Stimulated activated CD4-positive, alpha-beta T cell treated with anti-CD3 and anti-CD28 coated beads, Interleukin-15, amount 100 ng/mL, for 24 hours (primary cell): ENCODE measurements at places on chromosomes 1 and 21.

DNA sequence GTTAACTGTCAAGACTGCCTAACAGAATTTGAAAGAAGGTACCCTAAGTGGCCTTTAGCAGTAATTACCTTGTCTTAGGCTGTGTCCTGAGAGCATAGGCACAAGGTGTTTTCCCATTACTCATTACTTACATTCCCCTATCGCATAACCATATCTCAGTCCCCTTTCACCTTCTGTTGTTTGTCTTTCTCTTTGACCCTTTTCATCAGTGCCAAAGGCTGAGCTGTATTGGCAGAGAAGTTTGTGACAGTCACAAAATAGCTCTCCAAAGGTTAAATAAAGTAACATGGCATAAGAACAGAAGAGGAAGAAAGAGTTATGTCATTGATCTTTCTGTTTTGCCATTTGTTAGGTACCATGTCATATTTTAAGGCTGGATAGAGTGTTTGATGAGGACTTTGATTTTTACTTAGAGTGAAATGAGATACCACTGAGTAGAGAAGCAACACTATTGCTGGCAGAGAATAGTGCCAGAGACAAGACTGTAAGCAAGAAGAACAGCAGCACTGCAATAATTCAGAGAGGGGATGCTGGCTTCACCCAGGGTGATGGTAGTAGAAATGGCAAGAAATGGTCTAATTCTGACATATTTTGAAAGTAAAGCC, 497.8 kb downstream of the TTLL7 start:
- DNase-seq = no peak

DNA sequence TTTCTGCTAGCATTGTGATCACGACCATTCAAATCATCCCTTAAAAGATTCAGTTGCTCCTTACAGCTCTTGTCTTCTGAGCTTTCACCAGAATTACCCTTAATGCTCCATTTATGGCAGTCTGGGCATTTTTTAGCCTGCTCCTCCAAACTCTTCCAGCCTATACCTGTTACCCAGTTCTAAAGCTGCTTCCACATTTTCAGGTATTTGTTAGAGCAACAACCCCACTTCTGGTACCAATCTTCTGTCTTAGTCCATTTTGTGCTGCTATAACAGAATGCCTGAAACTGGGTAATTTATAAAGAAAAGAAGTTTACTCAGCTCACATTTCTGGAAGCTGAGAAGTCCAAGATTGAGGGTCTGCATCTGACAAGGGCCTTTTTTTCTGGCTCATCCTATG, 17.2 kb downstream of the MYBPH start:
- no peak for DNase-seq

GRCh38 chr1:40931601-40932000, 47.9 kb upstream of the CTPS1 start:
- no peak for DNase-seq

- DNase-seq = no peak
Measured at GRCh38 chr1:228958741-228959140, 223.5 kb downstream of the RHOU start.

- DNase-seq = no peak
Measured at GRCh38 chr1:182952677-182953444, at the start of gene SHCBP1L. SHCBP1L (minus strand) TSS chr1:182953166; CDS start chr1:182953133, 33 bp downstream.

GRCh38 chr1:216095400-216095799, 327.8 kb downstream of the USH2A start:
- DNase-seq = no peak

DNA sequence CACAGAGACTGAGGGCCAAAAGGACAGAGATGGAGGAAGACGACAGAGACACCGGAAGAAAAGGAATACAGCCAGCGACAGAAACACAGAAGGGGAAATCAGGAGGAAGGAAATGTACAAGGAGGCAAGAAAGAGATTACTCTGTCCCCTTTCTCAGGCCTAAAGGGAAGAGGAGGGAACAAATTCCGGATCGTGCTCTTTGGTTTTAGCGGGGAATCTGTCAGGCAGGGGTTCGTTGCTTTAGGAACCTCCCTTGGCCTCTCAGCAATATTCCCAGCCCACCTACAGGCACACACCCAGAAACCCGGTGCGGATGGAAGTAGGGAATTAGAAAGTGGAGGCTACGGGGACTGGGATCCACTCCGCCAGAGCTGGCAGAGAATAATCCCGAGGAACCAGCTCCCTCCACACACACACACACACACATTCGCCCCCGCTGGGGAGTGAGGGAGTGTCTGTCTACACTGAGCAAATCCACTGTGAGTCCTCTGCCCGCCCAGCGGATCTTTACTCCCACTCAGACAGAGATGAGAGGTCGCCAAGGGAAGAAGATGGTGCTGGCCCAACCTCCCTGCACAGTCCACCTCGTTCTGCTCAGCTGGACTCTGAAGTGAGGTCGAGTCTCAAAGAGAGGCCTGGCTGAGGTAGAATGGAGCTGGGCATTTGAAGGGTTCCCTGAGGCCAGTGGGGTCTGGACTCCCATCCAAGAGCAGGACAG, 5.7 kb downstream of the TAL1 start:
- no peak for DNase-seq

DNA sequence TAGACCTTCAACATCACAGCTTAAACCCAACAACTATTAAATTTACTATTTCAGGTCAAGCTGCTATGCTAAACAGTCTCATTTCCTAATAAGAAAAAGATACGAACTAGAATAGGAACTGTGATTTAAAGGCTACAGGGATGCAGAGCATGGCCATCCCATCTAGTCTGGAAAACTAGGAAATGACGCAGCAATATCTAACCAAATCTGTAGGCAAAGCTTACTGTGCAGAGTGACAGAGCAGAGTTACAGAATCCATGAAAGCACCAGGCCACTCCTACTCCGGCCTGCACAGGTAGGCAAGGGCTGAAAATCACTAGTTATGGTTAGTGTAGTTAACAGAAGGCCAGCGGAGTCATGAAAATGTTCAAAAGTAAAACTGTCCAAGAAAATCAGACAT, 2.1 kb downstream of the HLCS start:
- no peak for DNase-seq

DNA sequence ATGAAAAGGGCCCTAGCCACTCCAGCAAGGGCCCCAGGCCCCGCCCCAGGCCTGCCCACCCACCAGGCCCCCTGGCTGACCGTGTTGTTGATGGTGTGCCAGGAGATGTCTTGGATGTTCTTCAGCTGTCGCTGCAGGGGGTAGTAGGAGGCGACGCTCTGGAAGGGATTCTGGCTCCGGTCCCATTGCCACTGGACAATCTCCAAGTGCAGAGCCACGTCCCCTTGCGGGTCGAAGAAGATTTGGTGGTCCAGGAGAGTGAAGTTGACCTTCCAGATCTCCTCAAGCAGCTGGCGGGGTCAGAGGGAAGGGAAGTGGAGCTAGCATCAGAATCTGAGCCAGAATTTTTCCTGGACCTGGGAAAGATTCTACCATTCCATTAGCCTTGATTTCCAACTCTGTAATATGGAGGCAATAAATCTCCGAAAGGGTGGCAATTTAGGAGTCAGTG, 10.2 kb downstream of the TAS1R2 start:
- DNase-seq = no peak

DNA sequence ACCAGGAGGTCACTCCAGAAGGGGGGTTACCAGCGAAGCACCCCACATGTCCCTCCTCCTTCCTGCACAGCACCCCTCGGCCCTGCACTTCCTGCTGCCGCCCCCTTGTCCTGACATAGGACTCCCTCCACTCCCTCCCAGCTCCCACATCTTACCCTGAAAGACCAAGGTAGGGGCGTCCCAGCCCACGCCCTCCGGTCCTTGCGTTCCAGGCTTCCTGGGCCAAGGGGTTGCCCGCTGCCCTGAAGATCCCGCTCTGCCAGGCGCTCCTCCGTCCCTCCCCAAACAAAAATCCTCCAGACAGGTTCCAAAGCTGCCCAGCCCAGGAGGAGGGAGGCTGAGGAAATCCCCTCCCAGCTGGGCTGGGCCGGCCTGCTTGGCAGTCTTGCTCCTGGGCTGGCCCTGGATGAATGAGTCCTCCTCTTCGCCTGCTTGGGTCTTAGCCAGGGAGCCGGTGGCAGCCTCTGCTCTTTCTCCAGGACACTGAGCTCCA, at the start of gene RHBDL2:
Gene RHBDL2 (minus strand): TSS at position 304 of the 493 bp plus-strand sequence. CDS start 22,618 bp downstream, outside the sequence.
- DNase-seq = no peak

GRCh38 chr1:9151328-9151860, 22.5 kb upstream of the GPR157 start:
- no peak for DNase-seq

DNA sequence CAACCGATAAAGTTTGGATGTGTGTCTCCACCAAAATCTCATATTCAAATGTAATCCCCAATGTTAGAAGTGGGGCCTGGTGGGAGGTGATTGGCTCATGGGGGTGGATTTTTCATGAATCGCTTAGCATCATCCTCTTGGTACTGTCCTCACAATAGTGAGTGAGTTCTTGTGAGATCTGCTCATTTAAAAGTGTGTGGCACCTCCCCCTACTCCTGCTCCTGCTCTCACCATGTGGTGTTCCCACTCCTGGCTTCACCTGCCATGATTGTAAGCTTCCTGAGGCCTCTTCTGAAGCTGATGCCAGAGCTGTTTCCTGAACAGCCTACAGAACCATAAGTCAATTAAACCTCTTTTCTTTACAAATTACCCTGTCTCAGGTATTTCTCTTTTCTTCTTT, 28.2 kb upstream of the PRDX6 start:
- no peak for DNase-seq

- DNase-seq = no peak
Measured at GRCh38 chr1:67537667-67538018, 107.4 kb upstream of the SERBP1 start.

DNA sequence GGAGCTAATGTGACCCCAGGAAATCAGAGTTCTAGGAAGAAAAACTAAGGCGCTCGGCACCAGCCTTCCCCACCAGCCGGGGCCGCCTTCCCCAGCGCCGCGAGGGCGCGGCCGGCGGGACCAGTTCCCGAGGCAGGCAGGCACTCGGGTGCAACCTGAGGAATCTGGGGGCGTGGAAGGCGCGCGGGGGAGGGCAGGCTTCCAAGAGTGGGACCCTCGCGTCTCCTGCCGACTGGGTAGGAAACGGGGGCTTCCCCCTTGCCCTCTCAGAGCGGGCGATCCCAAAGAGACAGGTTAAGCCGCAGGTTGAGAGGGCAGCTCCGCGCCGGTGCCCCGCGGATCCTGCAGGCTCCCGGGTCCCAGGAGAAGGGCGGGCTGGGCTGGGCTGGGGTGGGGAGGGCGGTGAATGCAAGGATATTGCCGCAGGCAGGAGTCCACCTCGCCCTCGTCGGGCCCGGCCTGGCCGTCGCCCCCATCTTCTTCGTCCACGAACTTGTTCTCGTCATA, 431 bp downstream of the ARPC5 start:
- peak; percentile 45 for DNase-seq

DNA sequence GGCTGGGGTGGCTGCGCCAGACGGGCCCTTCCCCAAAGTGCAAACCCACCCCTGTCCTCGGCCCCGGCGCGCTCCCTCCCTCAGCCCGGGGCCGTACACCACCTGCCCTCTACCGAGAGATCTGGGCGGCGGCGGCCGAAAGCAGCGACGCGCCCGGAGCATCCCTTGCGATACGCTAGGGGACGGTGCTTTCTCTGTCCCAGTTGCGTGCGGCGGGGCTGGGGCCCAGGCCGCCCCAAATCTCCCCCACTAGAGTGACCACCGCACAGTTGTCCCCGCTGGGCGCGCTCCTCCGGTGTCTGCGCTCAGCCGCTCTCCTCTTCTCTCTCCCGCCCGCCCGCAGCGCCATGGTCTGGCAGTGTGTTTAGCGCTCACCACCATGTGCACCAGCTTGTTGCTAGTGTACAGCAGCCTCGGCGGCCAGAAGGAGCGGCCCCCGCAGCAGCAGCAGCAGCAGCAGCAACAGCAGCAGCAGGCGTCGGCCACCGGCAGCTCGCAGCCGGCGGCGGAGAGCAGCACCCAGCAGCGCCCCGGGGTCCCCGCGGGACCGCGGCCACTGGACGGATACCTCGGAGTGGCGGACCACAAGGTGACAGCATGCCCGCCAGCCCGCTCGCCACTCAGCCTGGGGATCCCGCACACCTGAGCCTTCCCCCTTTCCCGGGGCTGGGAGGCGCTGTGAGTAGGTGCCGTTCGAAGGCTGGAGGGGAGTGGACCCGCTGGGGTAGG, 1.0 kb downstream of the ST6GALNAC5 start:
- peak; percentile 56 for DNase-seq

GRCh38 chr1:70863239-70863638, 184.4 kb downstream of the PTGER3 start:
- DNase-seq = no peak

- no peak for DNase-seq
Measured at GRCh38 chr1:13487143-13487868, 26.5 kb downstream of the LRRC38 start.

- peak; percentile 69 for DNase-seq
Measured at GRCh38 chr21:44911384-44912157, 9.1 kb downstream of the ITGB2 start.

DNA sequence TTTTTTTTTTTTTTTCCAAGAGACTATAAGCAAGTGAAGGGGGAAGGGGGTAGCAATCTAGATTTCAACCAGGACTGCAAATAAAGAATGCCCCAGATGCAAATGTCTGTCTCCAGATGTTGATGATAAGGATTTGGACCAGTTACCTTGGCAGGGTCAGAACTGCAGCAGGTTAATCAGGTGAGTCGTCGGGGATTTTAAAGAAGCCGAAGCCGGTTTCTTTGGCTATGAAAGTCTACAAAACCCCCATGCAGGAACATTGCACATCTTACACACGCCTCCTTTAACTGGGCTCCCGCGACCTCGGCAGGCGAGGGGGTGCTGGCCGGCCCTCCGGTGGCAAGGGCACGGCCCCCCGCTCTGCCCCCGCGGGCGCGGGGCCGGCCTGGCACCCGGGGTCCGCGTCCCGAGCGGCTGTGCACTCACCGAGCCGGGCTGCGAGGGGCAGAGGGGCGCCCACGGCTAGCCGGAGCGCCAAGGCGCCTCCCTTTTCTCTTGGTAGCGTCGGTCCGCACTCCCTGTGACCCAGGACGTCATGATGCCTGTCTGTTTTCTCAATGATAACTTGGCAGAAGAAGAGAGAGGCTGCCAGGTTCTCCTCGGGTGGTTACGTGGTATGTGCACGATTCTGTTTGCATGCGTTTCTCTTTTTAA, 366.3 kb upstream of the ESRRG start:
- no peak for DNase-seq

DNA sequence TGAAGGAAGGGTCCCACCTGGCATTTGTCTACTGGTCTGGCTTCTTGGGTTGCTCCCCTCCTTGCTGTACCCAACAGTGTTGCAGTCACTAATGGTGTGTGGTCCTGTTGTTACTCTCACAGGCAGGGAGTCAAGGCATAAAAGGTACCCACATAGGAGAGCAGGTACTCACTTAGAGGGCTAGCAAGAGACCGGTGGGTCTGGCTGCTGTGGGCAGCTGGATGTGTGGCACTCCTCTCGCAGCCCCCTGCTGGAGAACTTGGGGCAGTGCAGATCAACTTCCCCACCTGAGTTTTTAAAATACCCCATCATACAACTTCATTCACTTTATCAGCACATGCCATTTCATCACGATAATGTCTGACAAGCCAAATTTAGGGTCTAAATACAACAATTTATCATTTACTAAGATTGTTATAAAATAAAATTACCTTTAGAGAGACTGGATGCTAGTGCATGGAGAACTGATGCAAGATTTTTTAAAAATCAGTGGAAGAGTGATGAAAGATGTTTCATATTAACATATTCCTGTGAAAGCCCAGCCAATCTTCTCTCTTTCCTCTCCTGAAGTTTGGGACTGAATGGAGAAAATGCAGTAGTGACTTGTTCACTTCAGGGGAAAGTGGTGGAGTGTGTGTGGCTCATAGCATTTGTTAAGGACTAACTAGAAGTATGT, 42.8 kb downstream of the ACP6 start:
- DNase-seq = peak; percentile 65

- no peak for DNase-seq
Measured at GRCh38 chr1:151847867-151848596, 5.5 kb downstream of the THEM5 start.

GRCh38 chr1:202310746-202311145, 31.0 kb downstream of the UBE2T start:
- DNase-seq = no peak
